ENCODE measurements at places on chromosomes 1 and 21.

- DNase-seq = no peak
Observed at GRCh38 chr1:200224315-200224714, 185.5 kb downstream of the ZNF281 start.

DNA sequence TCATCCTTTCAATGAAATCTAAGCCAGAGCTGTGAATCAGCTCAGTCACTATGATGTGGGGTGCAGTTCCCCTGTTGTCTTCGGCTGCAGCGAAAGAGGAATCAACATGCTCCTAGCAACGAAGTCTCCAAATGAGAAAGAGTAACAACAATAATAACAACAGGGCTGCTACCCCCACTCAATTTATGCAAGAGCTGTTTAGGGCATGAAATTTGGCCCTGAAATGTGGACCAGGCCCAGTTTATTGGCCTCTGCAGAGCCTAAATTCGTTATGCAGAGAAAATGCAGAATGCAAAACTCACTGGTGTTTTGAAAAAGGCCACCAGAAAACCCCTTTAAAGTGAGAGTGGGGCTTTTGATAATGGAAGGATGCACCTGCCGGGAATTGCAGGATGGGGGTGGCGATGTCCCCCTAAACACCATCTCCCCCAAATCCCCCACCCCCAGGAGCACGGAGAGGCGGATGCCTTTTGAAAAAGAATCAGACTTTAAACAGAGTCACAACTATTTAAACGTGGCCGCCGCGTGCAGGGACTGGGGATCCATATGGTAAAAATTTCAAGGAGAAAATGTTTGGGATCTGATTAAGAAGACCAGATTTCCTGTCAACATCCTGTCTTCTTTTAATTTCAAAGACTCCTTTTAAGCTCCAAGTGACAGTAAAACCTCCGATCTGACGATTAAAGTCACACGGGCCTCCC is 1.9 kb downstream of the RUNX3 start:
- no peak for DNase-seq

GRCh38 chr1:150479370-150479769 is 7.8 kb upstream of the TARS2 start:
- DNase-seq = no peak

DNA sequence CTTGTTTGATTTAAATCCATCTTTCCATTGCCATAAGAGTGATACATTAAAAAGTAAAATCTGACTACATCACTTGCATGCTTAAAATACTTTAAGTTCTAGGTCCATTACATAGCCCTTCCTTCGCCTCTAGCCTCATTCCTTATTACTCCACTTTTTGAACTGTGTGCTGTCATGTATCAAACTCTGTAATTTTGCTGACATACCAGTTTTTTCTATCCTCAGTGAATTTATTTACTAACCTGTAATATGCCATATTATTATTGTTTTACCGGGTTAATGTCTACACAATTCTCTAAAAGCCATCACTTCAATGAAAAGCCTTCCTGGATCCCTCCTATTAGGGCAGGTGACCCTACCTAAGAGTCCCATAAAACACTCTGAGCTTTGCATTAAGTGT is 4.9 kb upstream of the SPRR2G start:
- no peak for DNase-seq

GRCh38 chr1:154157520-154158306 is 2.8 kb upstream of the NUP210L start:
- DNase-seq = no peak

DNA sequence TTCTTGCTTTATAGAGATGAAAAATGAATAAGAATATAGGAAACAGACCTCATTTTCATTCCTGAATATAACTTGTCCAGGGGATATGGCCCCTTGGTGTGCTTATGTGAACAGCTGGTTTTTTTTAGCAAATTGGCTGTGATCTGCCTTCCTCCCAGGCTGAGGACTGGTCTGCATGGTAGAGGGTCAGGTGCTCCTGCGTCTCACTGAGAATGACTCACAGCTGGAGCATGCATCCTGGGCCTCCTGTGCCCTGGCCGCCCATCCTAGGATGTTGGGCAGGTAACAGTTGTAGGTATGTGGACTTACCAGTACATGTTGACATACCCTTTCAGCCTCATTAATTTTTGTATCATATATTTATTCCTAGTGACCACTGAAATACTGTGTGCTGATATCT is 29.8 kb downstream of the AGT start:
- DNase-seq = no peak

- no peak for DNase-seq
Observed at GRCh38 chr1:48810740-48811139, 34.0 kb upstream of the BEND5 start.

- no peak for DNase-seq
Observed at GRCh38 chr1:20380616-20381035, 90.0 kb downstream of the VWA5B1 start.

GRCh38 chr1:150109586-150109985 is 40.1 kb upstream of the PLEKHO1 start:
- DNase-seq = no peak

DNA sequence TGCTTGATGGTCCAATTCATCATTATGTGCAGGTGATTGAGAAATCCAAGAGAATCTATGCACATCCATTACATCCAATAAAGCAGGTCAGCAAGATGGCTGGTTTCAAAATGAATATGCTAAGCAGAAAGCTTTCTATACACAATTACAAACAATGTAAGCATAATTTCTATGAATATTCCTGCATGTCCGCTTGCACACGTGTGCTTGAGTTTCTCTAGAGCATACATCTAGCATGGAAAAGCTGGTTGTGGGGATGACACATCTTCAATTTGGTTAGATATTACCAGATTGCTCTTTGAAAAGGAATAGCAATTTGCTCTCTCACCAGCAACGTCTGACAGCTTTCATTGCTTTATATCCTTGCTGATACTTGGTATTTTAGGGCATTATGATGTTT is 160.4 kb upstream of the HMGB4 start:
- DNase-seq = no peak

- no peak for DNase-seq
Observed at GRCh38 chr1:171969813-171970212, 128.5 kb downstream of the DNM3 start.

- no peak for DNase-seq
Observed at GRCh38 chr1:223641523-223642039, 23.9 kb downstream of the CAPN8 start.

Data from NCI-H1436 treated with DMSO at 0.1 percent for 48 hours (cell line).